Ecto neural progenitor cell (in vitro differentiated cells): ENCODE measurements at places on chromosomes 2 and 18.

- no peak for DNase-seq
Measured at GRCh38 chr2:36376319-36376765, 20.8 kb downstream of the CRIM1 start.

- DNase-seq: no peak
Measured at GRCh38 chr2:186639939-186640338, 50.1 kb downstream of the ITGAV start.

DNA sequence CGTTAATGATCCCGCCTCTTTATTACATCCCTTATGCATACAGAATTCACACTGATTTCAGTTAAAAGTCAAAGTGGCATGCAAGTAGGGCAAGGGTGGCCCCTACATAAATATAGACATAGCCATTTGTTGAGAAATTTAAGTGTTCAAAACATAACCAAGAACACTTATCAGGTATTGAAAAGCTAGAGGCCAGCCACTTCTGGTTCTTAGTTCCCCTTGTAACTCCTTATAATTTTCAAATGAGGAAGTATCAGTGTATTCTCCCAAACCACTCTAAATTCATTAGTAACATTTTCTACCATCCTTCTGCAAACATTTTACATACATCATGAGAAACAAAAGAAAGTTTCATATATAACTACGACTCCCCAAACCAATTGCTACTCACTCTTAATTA is 5.8 kb upstream of the ARL5A start:
- DNase-seq: no peak

- no peak for DNase-seq
Measured at GRCh38 chr18:38751211-38751610, 1185.6 kb upstream of the CELF4 start.

- no peak for DNase-seq
Measured at GRCh38 chr18:67728364-67728763, 211.8 kb upstream of the DSEL start.

- DNase-seq: no peak
Measured at GRCh38 chr2:112674229-112674628, 28.5 kb downstream of the SLC20A1 start.

DNA sequence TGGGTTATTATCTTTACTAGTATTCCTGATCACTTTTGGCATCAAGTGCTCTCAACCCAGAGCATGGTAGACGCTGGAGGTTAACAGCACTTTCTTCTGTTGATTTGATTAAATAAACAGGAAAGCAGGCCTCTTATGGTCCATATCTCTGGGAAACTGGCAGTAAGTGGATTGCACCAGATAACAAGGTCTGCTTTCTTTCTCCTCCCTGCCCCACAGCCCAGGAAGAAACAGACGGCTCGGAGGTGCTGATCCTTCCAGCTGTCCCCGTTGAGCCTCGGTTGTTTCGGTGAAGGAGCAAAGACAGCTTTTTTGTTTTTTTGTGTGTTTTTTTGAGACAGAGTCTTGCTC is 100.8 kb upstream of the KCTD1 start:
- no peak for DNase-seq

- no peak for DNase-seq
Measured at GRCh38 chr2:212667751-212668316, 129.2 kb upstream of the ERBB4 start.

GRCh38 chr2:160388464-160389263 is 104.9 kb downstream of the RBMS1 start:
- no peak for DNase-seq

GRCh38 chr2:86213699-86214502 is 14.6 kb downstream of the MRPL35 start:
- DNase-seq: no peak

DNA sequence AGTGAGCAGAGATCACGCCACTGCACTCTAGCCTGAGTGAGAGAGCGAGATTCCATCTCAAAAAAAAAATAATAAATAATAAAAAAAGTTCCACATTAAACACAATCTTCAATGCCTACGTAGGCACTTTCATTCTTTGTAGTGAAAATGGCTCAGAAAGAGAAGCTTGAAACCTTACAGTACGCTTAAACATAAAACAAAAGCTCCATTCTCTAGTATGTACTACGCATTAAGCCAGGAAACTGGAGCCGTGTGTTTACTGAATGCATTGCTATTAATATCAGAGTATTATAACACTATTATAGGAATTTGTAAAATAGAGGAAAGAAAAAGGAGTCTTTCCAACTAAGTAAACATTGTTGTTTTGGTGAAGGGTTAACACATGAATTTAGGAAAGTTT is 41.3 kb upstream of the LMAN1 start:
- DNase-seq: no peak

DNA sequence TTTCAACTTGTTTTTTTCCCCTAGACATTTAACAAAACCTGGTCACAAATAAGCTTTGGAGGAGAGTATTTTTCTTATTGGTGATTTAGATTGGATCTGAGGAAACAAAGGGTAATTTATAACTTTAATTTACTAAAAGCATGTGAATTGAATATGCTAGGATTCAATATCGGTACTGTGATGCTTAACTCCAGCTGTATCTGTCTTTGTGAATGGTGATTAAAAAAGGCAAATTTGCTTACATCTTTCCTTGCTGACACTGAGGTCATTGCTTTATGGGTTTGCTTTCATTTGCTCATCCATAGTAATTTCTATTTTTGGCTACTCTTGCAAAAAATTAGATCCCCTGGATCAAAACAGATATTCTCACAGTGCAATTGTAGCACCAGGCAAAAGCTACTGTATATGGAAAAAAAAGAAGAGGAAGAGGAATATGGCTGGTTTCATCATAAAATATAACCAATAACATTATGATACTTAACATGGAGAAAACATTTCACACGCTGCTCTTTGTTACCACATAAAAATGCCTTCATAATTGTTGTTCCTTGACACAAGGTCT is 832.0 kb upstream of the ZEB2 start:
- no peak for DNase-seq

DNA sequence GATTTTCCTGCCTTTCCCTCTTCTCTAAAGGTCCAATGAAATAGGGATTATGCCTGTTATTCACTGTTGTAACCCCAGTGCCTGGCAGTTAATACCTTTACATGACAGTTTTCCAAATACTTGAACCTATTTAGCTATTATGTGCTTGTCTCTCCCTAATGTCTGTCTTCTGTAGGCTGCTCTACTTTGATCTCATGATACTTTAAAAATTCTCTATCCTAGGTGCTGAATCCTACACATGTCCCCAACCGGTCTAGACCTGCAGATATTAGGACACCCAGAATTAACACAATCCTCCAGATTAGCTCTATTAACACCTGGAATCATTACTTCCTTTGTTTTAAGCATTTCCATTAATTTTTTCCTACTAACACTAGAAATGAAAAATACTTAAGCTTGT is 7.3 kb downstream of the CEBPZ start:
- DNase-seq: no peak

GRCh38 chr2:233041722-233042323 is 9.4 kb downstream of the NEU2 start:
- no peak for DNase-seq

DNA sequence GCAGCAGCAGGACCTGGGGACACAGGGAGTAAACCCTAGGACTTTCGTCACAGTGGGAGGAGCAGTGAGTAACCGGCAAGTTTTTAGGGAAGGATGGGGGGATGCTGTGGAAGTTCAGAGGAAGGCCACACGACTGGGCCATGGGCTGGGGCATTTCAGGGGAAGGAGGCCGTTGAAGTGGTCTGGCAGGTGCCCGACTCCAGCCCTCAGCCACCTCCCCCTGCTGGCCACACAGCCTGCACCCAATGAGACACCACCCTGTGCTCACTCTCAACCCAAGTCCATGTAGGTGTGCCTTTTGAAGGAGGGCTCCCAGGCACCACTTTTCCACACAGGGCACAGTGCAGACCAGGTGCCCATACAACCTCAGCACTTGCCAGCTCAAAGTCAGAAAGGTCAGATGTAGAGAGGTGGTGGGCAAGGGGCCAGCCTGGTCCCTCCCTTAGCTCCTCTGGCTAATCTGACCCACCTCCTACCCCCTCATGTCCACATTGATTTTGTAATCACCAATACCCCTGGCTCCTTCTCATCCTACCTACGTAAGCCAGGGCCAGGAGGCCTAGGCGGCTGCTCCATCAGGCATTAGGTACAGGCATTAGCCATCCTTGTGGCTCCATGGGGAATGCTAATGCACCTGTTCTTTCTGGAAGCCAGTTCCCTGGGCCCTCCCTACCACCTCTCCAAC is 211.2 kb downstream of the SMAD2 start:
- no peak for DNase-seq

GRCh38 chr2:224570328-224570993 is 14.7 kb downstream of the CUL3 start:
- DNase-seq: no peak

DNA sequence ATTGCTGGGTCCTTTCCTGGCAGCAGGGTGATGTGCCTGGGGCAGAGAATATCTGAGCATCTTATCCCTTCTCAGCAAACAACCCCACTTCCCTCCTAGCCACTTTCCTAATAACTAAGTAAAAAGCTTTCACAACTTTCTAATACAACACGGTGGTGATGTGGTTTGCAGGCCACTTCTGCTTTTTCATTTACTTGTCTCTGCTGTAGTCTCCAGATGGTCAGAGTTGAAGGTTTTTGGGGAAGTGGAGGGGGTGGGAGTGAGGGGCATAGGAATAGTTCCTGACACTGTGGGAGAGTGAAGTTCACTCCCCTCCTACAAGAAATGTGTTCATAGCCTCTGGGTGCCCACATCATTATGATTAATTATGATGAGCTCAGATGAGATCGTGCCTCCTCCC is 11.6 kb downstream of the OXER1 start:
- DNase-seq: no peak

- DNase-seq: no peak
Measured at GRCh38 chr2:63008838-63009237, 41.8 kb upstream of the OTX1 start.

DNA sequence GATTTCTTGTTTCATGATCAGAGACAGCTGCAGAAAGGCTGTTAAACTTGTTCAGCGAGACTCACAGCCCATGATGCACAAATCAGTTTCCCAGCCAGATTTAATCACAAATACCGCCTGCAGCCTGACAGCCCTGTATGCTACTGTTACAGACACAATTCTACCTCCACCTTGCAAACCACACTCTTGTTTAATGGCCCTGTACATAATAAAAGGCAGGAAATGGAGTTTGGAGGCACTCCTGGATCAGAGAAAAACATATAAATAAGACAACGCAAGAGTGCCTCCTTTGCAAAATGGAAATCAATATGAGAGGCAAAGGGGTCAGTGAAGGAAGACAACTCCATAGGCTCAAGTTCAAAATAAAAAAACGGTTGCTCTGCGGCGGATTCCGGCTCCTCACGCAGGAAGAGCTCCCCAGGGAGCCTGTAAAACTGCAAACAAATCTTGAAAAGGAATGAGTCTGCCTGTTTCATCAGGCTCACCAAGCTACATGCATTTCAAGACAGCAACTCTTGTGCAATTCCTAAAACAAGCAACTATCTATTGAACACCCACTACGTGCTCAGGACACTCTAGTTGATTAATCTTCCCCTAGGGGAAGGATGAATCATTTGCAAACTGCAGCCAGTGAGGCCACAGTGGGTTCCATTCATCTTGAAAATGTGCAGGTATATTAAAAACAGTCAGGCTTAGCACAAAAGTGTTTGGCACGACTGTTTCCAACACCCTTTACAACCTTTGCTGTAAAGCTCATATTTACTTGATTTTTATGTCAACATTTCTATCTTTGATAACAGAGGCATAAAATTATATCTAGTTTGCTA is 37.5 kb downstream of the TBC1D8 start:
- DNase-seq: no peak

GRCh38 chr2:200253639-200254038 is 52.9 kb upstream of the SPATS2L start:
- DNase-seq: no peak

GRCh38 chr18:26869640-26870039 is 4.1 kb upstream of the AQP4 start:
- no peak for DNase-seq
